ENCODE measurements at places on chromosomes 16 and 17.
A peak's percentile ranks its signal among the peaks of the same experiment; 100 is the strongest.

DNA sequence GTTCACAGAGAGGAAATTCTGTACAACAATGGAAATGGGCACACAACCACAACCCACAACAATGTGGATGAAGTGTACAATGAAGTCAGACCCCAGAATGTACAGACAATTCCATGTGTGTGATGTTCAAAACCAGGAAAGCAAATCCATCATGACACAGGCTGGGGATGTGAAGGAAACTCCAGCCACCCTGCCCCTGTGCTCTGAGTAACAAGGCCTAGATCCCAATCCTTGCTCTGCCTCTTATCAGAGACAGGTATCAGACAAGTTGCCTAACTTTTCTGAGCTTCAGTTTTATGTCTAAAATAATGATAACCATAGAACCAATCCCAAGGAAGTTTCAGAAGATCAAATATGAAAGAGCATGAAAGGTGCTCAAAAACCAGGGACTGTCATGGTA, 1.8 kb upstream of the C16orf95 start:
- DNase-seq, result no peak

- DNase-seq, result no peak
These were observed 16.3 kb upstream of the SALL1 start for GRCh38 chr16:51167170-51167895.

DNA sequence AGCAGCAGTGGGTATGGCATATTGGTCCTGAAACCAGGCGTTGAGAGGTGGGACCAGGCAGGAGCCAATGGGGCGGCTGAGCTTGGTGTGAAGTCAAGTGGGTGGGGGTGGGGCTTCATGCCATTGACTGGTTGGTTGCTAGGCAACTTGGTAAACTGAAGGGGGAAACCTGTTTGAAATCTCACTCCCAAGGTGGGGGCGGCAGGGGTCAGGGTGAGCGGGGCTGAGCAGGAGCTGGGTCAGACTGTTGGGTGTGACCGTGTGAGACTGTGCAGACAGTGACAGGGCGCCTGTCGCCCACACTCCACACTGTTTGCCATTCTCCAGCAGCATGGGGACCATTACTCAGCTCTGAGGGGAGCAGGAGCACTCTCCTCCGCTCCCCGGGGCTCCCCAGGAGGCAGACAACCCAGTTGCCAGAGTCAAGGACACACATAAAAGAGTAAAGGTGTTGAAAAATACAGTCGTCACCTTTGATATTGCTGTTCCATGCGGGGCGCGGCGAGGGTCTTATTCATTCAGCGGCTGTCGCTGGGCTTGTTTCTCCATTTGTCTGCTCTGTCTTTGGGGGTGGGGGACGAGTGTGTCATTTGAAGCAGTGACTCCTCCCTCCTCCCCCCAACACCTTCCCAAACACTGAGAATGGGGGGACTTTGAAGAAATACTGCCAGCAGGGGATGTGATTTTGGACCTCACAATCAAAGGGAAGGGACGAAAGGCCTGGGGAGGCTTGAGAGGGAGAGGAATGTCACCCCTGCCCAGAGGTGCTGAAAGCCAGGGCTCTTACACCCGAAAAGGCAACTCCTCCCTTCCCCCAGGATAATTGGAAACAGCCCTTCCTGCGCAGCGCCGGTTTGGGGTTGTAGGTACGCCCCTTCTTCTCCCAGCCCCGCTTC, 1.2 kb upstream of the EFNB3 start:
- DNase-seq, result peak; percentile 95

- no peak for DNase-seq
These were observed 11.1 kb upstream of the TFAP4 start for GRCh38 chr16:4283939-4284338.

GRCh38 chr16:56649271-56649670, 2.4 kb upstream of the MT1B start:
- DNase-seq, result no peak

- no peak for DNase-seq
These were observed 208.3 kb downstream of the C16orf95 start for GRCh38 chr16:87108941-87109340.

GRCh38 chr17:11001651-11002050, 163.8 kb upstream of the PIRT start:
- DNase-seq, result no peak

DNA sequence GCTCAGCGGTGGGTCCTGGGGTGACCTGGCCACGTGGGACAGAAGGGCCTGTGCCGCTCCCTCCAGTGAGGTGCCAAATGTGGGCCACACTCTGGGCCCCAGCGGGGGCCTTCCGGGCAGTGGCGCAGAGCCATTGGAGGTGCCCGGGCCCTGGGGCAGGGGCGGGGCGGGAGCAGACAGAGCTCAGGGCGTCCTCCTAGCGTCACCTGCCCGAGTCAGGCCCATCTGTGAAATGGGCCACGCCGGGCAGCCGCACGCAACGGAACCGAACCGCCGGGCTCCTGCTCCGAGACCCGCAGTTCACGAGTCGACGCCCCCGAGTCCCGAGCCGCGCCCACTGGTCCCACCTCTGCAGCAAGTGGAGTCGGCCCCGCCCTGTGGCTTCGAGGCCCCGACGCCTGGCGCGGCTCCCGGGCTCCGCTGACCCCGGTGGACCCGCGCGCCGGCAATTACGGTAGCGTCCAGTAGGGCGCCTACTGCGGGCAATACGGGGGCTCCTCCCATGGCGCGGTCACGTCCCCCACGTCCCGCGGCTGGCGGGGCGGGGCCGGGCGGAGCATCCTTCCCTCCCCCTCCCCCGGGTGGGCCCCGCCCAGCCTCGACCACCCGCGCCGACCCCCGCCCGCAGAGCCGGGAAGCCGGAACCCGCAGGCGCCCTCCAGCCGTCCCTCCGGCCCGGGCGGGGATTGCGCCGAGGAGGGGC, 1.9 kb downstream of the SLC16A3 start:
- DNase-seq, result peak; percentile 60

DNA sequence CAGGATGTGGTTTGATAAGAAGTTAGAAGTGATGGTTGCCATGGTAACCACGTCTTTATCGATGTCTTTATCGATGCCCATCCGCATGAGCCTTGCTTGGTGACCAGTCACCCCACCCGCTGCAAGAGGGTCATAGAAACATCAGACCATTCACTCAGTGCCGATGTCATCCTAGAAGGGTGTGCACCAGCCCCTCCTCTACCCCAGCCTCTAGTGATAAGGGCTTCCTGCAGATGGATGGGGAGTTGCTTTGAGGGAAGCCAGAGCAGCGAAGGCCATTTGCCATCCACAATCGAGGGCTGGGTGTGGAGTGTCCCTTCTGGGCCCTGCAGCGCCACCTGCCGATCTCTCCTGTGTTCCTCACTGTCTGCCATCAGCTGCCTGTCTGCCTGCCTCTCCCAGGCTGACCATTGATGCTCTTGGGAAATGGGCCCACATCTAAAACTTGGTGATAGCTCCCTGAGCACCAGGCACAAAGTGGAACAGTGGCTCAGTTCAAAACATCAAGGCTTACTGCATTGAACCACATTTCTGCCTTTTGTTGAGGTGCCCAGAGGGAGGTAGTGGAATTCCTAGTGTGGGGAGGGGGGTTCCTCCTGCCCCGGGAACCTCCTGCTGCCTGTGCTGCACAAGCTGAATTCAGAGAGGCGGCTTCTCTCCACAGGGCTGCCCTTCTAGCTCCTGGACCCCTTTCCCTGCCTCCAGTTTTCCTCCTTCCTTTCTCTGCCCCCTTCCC, 8.9 kb downstream of the CALB2 start:
- peak; percentile 75 for DNase-seq

DNA sequence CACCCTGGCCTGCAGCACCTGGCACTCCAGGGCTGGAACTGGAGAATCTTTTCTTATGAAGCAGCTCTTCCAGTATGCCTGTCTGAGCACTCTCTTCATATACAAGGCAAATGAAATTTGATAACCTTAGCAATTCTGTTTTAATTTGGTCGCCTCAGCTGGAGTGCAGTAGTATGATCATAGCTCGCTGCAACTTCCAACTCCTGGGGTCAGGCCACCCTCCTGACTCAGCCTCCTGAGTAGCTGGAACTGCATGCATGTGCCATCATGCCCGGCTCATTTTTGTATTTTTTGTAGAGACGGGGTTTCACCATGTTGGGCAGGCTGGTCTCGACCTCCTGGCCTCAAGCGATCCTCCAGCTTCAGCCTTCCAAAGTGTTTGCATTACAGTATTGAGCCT, 140.8 kb upstream of the CHMP6 start:
- no peak for DNase-seq

GRCh38 chr16:2464333-2464732, 4.4 kb downstream of the TEDC2 start:
- DNase-seq, result peak; percentile 55

DNA sequence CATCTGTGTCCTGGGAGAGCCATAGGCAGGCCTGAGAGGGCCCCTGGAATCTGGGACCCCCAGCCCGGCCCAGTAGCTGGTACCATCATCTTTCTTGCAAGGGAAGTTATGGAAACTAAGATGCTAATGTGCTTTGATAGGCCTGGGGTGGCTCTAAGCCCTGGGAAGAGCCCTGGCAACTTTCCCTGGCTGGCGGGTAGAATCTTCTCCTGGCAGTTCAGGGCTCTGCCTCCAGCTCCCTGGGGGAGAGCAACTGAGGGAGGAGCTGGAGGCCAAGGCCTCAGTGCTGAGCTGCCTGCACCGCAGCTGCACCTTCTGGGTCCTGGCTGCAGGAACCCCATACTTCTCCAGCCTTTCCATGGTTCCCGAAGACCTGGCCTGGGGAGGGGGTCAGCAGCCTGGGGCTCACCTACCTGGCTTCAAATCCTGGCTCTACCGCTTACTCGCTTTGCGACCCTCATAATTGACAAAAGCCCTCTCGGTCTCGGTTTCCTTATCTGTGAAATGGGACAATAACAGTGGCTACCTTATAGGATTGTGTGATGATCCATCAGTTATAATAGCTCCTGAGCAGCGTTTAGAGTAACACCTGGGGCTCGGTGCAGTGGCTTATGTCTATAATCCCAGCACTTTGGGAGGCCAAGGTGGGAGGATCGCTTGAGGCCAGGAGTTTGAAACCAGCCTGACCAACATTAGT, 333.7 kb downstream of the SEC14L1 start:
- DNase-seq, result no peak

- no peak for DNase-seq
These were observed 90.9 kb downstream of the SDK2 start for GRCh38 chr17:73553311-73553710.

DNA sequence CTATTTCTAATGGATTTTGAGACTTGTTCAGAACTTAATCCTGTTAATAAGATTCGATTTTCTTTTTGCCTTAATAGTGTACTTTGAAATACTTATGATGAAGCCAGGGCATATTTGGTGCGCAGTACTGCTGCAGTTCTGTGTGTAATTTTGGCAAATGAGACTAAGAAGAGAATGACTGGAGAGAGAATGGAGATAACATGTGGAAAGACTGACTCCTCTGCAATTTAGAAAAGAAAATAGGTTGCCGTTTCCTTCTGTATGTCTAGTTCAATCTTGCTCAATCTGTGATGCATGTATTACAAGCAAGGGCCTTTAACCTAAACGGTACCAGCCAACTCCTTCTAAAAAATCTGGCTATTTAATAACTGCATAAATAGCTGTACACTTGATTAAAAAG, 285.1 kb upstream of the CDH11 start:
- no peak for DNase-seq

DNA sequence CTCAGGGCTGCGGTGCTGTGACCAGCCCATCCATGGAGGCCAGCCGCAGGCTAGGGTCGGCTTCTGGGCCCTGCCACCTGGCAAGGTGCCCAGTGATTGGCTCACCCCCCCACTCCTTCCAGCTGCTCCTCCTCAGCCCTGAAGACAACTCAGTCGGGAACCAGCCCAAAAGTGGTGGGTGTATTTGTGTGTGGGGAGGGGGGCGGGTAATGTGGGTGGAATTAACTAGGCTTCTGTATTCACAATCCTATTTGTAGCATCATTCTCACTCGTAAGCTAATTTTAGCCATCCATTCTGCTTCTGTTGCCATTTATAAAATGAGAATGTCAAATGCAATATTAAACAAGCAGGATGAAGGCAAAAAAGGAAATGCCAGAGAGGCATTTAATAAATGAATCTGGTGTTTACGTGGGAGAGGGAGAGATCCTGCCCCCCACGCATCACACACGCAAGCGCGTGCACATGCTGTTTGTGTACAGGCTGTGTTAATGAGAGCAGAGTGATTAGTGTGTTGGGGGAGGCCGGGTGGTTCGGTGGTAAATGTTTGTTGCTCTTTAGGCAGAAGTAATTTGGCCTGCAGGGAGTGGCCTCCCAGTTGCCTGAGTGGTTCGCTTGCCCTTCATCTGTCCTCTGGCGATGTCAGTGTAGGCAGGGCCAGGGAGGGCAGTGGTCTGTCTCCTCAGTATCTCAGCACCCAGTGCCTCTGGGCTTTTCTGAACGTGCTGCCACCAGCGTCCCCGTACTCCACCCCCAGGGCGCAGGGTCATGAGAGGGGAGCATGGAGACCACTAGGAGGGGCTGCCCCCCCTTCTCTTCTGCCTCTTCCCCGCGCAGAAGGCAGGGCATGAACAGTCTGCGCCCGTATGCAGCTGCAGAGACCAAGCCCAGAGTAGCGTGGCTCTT, 140.1 kb downstream of the CCDC182 start:
- DNase-seq, result peak; percentile 99

DNA sequence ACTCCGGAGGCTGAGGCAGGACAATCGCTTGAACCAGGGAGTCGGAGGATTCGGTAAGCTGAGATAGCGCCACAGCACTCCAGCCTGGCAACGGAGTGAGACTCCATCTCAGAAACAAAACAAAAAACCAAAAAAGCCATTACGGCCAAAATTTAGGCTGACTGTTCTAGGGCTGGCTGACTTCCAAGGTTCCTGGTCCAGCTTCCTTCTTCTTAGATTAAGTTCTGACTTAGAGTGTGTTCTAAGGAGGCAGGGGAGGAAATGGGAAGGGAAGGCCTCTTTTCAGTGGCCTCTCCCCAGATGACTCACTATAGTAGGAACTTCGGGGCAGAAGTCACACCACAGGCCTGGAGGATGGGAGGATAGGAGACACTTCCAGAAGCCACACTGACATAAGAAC, 27.7 kb upstream of the CLEC18B start:
- no peak for DNase-seq

GRCh38 chr17:39264119-39264518, 38.4 kb upstream of the STAC2 start:
- no peak for DNase-seq

- no peak for DNase-seq
These were observed 11.2 kb downstream of the CASC3 start for GRCh38 chr17:40151414-40151963.

GRCh38 chr17:40921026-40921425, 16.4 kb downstream of the KRT23 start:
- no peak for DNase-seq

DNA sequence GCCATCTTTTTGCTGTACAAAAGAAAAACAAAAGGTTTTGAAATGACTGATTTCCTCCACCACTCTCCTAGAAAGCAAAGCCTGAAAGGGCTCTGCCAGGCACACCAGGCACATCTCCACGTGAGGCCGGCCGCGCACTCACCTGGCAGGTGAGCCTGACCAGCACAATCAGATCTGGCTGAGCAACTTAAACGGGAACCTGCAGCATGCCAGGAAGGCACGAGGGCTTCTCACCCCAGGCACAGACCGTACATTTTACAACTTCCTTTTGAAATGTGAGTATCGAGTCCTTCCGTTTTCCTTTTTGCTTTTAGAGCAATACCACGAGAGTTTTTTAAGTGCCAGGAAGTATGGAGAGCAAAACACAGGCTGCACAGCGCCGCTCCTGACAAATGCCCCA, 22.5 kb downstream of the SLC38A10 start:
- no peak for DNase-seq

All from NCI-H82 (cell line).